ENCODE measurements at places on chromosomes 1 and 21.
A peak's percentile ranks its signal among the peaks of the same experiment; 100 is the strongest.

DNA sequence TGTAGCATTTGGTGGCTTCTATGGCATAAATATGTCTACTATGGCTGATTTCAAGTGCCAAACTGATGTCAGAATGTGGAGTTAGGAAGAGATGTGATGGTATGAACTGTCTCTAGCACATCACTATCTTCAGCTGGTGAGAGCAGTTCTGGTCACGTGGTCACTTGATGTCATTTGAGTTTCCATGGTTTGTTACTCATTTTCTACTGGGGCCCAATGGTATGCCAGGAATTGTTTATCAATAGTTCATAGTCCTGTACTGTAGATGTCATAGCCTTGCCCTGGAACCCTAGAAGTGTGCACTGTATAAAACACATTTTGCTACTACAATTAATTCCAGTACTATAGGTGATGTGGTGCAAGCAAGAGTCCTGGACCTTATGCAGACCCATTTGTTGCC is 153.7 kb downstream of the PDE4B start:
- no peak for DNase-seq

GRCh38 chr21:34031835-34032370 is 41.5 kb upstream of the MRPS6 start:
- DNase-seq = no peak

DNA sequence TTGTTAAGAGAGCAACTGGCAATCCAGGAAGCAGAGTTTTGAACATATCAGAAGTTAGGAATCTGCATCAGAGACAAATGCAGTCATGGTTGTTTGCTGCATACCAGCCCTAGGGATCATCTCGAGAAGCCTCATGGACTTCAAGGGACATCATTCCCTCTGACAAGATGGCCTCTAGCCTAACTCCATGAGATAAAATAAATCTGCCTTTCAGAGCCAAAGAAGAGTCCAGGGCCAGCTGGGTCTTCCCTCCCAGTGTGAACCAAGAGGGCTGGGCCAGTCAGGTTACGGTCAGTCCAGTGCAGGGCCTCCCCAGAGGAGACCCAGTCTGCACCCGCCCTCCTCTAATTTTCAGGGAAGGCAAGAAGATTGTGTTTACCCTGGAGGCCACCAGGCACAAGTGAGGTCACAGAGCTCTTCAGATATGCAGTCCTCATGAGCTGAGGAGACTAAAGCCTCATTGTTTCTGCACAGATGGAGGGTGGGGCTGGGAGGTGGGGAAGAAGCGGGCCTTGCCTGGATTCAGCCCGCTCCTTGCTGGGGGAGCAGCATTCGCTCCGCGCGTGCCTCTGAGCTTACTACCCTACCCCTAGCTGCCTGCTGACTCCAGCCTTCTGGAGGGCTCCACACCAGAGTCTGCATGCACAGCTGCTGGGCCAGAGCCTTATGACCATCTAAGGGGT is 52.8 kb downstream of the CAPN2 start:
- peak; percentile 54 for DNase-seq

- no peak for DNase-seq
These were observed 29.5 kb downstream of the RNF11 start for GRCh38 chr1:51265618-51266017.

GRCh38 chr1:23798662-23799142 is 1.9 kb downstream of the GALE start:
- DNase-seq = no peak

DNA sequence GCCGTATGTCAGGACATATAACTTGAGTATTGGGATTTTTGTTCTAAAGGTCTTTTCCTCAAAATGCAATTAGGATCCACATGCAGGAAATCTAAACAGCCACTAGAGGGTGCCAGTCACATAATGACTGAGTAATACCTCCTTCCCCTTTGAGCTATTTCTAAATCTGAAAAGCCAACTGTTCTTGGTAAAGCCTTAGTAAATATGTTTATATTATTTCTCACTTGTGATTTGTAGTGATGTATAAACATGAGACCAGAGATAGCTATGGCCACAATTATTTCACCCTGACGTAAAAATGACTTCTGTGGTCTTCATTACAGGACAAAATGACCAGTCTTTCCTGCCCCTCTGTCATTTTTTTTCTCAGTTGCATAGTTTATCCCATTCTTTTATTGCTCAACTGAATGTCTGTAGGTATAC is 41.0 kb upstream of the DR1 start:
- DNase-seq = peak; percentile 84

DNA sequence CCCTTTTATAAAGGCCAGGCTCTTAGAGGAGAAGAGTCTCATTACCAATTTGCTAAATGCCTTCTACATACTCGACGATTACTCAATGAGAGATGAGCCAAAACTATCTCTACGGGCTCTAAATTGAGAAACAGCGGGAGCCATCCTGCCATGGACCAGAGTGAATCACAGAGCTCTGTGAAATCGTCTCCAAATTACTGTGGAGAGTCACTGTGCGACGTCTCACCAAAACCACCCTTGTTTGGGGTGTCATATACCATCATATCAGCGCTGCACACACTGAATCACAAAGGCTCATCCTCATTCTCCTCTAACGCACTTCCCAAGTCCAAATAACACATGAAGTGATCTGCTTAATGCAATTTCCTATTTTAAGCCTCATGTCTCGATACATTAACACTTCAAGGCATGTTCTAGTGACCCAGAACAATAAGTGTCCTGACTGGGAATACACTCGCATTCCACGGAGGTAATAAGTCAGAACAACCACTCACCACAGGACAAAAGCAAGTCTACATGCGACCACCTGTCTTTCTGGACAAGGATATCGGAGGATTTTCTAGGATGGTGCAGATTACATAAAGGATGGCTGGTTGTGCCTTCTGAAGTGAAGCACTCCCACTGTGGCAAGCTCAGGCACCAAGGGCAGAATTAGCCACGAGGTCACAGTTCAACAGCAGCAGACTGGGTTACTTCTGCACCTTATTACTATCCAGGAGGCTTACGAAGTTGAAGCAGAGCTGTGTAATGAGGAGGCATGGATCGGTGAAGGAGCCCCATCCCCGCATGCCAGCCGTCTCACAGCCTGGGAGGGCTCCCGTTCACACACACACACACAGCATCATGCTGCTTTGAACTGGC is 44.3 kb downstream of the NID1 start:
- no peak for DNase-seq

DNA sequence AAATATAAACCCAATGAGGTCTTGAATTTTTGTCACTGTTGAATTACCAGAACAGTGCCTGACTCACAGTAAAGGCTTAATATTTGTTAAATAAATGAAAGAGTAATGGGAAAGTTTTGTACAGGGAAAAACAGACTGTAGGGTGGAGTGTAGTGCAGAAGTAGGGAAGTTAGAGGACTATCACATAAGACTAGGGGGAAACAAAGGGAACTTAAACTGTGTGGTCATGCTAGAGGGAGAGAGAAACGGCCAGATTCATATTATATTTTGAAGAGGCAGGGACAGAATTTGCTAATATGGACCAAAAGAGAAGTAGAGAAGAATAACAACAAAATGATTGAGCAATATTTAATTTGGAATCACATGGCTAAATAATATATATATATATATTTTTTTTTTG is 14.8 kb downstream of the CTSK start:
- no peak for DNase-seq

GRCh38 chr1:91545506-91546300 is 45.1 kb downstream of the CDC7 start:
- no peak for DNase-seq

- no peak for DNase-seq
These were observed 10.1 kb downstream of the AGT start for GRCh38 chr1:230703679-230704385.

DNA sequence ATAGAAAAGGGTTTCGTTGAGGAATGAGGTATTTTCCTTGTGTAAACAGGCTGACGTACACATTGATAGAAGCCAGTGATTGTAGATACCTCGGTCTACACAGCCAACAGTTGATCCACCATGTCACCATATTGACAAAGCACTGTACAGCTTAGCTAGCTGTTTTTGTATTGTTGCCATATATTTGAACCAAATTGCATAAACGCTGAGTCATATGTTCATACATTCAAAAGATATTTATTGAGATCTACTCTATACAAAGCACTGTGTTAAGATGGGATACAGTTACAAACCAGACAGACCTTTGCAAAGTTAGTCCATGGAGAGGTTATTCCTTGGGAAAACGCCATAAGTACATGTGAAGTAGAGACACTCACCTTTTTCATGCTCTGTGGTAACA is 132.4 kb upstream of the ATP1B1 start:
- DNase-seq = no peak

GRCh38 chr1:36590771-36591170 is 108.1 kb upstream of the CSF3R start:
- DNase-seq = no peak

DNA sequence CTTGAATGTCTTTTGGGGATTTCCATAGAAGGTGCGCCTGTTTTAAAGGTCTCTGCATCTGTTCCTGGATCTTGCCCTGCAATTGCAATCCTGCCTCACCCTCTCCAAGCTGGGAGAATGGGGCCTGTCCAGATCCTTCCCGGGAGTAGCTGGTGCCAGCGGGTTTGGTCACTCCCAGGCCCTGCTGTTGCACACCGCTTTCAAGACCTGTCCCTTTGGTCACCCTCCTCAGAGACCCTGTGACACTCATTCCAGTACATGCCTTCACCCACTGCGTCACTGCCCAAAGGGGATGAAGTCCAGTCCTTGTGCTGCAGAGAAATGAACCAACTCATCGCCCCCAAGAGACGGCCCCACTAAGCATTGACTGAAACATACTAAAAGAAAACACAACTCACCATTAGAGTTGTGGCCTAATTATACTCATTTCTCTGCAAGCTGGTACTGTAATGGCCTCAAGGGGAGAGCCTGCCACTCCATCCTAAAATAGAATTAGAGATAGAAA is 1.9 kb upstream of the IRF2BP2 start:
- DNase-seq = no peak

DNA sequence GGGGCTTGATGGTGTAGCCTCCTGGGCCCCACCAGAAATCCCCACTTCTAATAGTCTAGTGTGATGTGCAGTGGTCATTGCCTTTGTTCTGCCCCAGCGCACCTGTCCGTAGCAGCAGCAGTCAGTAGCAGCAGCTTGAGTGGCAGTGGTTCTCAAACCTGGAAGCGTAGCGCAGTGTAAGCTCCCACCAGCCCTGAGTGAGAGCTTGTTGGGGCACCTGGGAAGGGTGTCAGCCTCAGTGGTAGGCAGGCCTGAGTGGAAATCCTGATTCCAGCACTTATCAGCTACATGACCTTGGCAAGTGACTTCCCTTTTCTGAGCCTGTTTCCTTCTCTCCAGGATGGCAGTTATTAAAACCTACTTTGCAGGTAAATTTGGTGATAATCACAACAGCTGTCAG is 41.6 kb upstream of the EPHA8 start:
- DNase-seq = no peak

DNA sequence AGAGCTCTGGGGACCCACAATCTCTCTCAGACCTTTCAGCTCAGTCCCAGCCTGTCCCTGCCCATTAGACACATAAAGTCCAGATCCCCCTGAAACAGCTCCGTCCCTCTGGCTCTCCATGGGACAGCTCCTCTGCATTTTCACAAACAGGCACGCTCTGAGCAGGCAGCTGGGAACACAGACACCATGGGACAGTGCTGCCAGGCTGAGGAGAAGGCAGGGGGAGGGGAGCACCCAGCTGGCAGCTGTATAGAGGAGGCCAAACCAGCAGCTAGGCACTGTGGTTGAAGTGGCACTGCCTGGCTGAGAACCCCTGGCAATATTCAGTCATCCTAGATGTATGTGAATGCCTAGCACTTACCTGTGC is 2.0 kb downstream of the TMEM63A start:
- no peak for DNase-seq

- peak; percentile 69 for DNase-seq
These were observed 7.7 kb upstream of the ECE1 start for GRCh38 chr1:21297975-21298374.

- DNase-seq = peak; percentile 87
These were observed 74.2 kb downstream of the SIM2 start for GRCh38 chr21:36773117-36773516.

DNA sequence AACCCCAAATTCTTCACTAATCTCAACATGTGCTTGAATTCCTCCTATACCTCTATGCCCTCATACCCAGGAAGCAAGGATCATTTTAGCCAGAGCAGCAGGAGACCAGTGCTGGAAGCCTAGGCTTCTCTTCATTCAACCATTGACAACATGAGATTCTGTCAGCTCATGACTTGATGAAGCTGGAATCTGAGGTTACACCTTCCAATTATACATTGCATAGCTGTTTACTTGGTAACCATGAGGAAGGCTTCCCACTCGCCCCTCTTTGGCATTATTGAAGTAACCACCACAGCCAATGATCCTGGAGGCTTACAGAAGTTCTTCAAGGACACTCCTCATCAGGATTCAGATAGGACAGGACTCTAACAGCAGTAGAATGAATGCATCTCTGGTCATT is 160.3 kb downstream of the TPR start:
- DNase-seq = no peak

GRCh38 chr1:246032031-246032551 is 475.0 kb downstream of the SMYD3 start:
- no peak for DNase-seq

- DNase-seq = no peak
These were observed 79.1 kb downstream of the GABPA start for GRCh38 chr21:25813917-25814316.

GRCh38 chr1:198680174-198680875 is 41.5 kb downstream of the PTPRC start:
- no peak for DNase-seq

GRCh38 chr1:172338295-172338735 is 82.2 kb upstream of the C1orf105 start:
- no peak for DNase-seq

GRCh38 chr1:24762133-24762676 is 17.0 kb downstream of the CLIC4 start:
- no peak for DNase-seq

DNA sequence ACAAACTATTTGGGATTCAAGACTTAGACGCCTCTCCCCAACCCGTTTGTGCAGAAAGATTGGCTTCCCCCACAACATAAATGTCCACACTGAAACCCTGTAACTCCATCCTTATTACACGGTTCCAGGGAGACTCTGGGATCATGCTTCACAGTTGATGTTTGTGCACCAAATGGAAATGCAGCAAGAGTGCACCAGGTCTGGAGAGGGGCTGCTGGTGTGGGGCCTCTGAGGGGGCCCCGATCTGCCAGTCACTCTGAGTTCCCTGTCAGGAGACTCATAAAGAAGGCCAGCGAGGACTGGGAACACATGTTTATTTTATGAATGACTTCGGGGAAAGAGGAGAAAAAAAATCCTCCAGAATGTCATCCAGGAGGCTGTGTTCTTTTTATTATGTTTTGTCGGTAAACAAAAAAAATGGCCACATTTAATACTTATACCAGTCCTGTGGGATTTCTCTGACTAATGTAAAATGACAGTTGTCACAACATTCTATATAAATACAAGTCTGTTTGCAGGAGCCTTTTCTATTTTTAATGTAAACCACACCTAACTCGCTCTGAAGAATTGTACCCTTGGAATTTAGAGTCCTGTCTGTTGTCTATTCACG is 439.1 kb upstream of the VAMP3 start:
- DNase-seq = no peak

DNA sequence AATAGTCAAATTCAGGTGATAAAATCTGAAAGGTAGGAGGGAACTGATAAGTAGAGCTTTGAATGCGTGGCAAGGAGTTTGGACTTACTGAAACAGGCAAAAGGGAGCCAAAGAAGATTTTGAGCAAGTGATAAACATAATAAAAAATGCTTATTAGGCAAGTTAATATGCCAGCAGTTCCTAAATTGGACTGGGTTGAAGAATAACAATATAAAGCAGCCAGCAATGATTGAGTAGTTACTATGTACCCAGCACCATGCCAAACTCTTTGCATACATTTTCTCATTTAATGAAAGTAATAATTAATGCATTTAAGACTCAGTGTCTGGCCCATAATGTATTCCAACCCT is 23.8 kb upstream of the AHCYL1 start:
- no peak for DNase-seq

- no peak for DNase-seq
These were observed 2.2 kb upstream of the NBPF1 start for GRCh38 chr1:16615253-16616252.
